T-cell (primary cell): ENCODE measurements at places on chromosomes 6 and 20. TPM values are rescaled to one million over a fixed set of nuclear protein-coding genes. Genes with fewer than 3 reads are reported as not detected.

Gene MUC21
- not detected for total RNA-seq

GRCh38 chr6:124028117-124028516 is 224.5 kb downstream of the NKAIN2 start:
- H3K4me1 ChIP-seq: no peaks in the 10 kb centered on the region
- no peaks in the 10 kb centered on the region for H3K27me3 ChIP-seq
- H3K27ac ChIP-seq: no peak overlapping the region

DNA sequence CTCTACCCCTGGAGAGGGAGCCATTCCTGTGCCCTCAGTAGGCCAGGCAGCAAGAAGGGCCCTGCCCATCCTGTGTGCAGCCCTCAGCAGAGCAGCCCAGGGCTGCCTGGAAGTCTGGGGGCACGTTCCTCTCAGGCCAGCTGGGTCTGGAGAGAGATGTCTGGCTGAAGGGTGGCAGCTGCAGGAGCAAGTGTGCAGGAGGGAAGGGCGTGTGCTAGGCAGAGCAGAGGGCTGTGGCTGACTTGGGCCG is 62.7 kb downstream of the NOL4L start:
- peaks cover 51% of the 10 kb centered on the region for H3K36me3 ChIP-seq
- peak overlapping the region; percentile 48 for H3K27ac ChIP-seq
- peaks cover 48% of the 10 kb centered on the region for H3K4me1 ChIP-seq
- H3K4me3 ChIP-seq: no peak overlapping the region

GRCh38 chr20:60116128-60116909 is 158.1 kb downstream of the CDH26 start:
- H3K36me3 ChIP-seq: no peaks in the 10 kb centered on the region
- no peak for DNase-seq
- no peaks in the 10 kb centered on the region for H3K4me1 ChIP-seq
- H3K4me3 ChIP-seq: no peak overlapping the region
- peaks cover 12% of the 10 kb centered on the region for H3K27me3 ChIP-seq

DNA sequence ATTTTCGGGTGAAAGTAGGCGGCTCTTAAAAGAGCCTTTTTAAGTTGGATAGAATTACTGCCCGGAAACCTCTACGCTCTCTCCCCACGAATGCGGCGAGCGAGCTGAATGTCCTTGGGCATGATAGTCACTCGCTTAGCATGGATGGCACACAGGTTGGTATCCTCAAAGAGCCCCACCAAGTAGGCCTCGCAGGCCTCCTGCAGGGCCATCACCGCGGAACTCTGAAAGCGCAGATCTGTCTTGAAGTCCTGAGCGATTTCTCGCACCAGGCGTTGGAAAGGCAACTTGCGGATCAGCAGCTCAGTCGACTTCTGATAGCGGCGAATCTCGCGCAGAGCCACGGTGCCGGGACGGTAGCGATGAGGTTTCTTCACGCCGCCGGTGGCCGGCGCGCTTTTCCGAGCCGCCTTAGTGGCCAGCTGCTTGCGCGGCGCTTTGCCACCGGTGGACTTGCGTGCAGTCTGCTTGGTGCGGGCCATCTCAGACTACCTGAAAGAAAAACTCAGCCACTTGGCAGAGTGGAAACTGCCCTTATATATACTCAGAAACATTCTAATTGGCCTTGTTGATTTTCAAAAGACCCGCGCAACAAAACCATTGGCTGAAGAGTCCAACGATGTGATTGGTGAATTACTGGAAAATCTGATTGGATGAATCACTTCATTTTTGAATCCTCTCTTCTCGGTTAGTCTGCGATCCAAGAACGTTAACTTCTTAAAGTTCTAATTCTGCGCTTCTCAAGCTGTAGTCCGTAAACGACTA is 93.9 kb upstream of the BTN3A2 start:
- no peaks in the 10 kb centered on the region for H3K27me3 ChIP-seq
- no peaks in the 10 kb centered on the region for H3K36me3 ChIP-seq
- H3K4me1 ChIP-seq: peaks cover 31% of the 10 kb centered on the region

GRCh38 chr6:44277763-44278162 is 7.5 kb downstream of the TMEM151B start:
- H3K27me3 ChIP-seq: peaks cover 77% of the 10 kb centered on the region
- H3K4me1 ChIP-seq: peaks cover 11% of the 10 kb centered on the region
- H3K36me3 ChIP-seq: no peaks in the 10 kb centered on the region
- no peak overlapping the region for H3K4me3 ChIP-seq
- no peak for DNase-seq

GRCh38 chr6:12403201-12403826 is 113.2 kb downstream of the EDN1 start:
- no peaks in the 10 kb centered on the region for H3K4me1 ChIP-seq
- DNase-seq: no peak

Gene CST4
- not detected for total RNA-seq

DNA sequence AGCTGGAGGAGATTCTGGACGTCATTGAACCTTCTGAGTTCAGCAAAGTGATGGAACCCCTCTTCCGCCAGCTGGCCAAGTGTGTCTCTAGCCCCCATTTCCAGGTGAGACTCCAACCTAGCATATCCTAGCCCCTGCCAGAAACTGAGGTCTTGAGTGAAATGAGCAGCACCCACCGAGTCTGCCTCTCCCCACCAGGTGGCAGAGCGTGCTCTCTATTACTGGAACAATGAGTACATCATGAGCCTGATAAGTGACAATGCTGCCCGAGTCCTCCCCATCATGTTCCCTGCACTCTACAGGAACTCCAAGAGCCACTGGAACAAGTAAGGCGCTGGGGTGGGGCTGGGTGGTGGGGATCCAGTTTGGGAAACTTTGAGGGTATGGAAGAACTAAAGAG is 4.6 kb downstream of the MEA1 start:
- no peak overlapping the region for H3K27ac ChIP-seq
- H3K4me3 ChIP-seq: no peak overlapping the region
- no peaks in the 10 kb centered on the region for H3K27me3 ChIP-seq
- H3K4me1 ChIP-seq: peaks cover 18% of the 10 kb centered on the region
- H3K36me3 ChIP-seq: peaks cover 17% of the 10 kb centered on the region

Gene WFDC10B
- not detected for total RNA-seq

Gene MYB
- total RNA-seq: 23.9 TPM

Gene BEND3
- 1.5 TPM for total RNA-seq

- H3K4me3 ChIP-seq: no peak overlapping the region
- DNase-seq: no peak
- H3K4me1 ChIP-seq: no peaks in the 10 kb centered on the region
Observed at GRCh38 chr6:25175196-25175595, 104.0 kb upstream of the CARMIL1 start.

Gene ZBTB46
- total RNA-seq: 0.62 TPM

Gene C20orf202
- total RNA-seq: 0.41 TPM

Gene ATP6V1G2
- total RNA-seq: 3.1 TPM

- no peaks in the 10 kb centered on the region for H3K36me3 ChIP-seq
- peaks cover 6% of the 10 kb centered on the region for H3K4me1 ChIP-seq
- peak; percentile 53 for DNase-seq
- H3K4me3 ChIP-seq: no peak overlapping the region
Observed at GRCh38 chr6:25490018-25490801, 161.8 kb upstream of the SCGN start.

Gene AVP
- not detected for total RNA-seq

- no peak for DNase-seq
- H3K4me1 ChIP-seq: no peaks in the 10 kb centered on the region
- no peaks in the 10 kb centered on the region for H3K27me3 ChIP-seq
- no peaks in the 10 kb centered on the region for H3K36me3 ChIP-seq
- H3K27ac ChIP-seq: no peak overlapping the region
- no peak overlapping the region for H3K4me3 ChIP-seq
Observed at GRCh38 chr6:127447780-127448179, 11.4 kb downstream of the KIAA0408 start.

Gene PROKR2
- total RNA-seq: not detected

GRCh38 chr20:61099806-61100205 is 152.3 kb upstream of the CDH4 start:
- H3K27ac ChIP-seq: no peak overlapping the region
- H3K4me1 ChIP-seq: no peaks in the 10 kb centered on the region
- peaks cover 7% of the 10 kb centered on the region for H3K27me3 ChIP-seq
- DNase-seq: no peak
- no peaks in the 10 kb centered on the region for H3K36me3 ChIP-seq

DNA sequence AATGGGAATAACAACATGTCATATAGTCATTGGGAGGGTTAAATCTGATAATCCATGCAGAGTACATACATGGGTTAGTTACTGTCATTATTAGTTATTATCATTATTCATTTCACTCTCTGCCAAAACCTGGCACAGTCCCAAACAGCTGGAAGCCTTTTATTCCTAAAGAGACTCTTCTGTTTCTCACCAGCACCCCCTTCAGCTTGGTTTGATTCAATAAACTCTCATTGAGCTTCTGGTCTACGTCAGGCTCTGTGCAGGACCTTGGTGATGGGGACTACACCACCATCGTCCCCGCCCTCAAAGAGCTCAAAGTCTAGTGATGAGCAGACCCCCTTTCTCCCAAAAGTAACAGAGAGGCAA is 2.3 kb downstream of the KCNK15 start:
- H3K4me1 ChIP-seq: peaks cover 11% of the 10 kb centered on the region
- DNase-seq: no peak
- H3K4me3 ChIP-seq: no peak overlapping the region
- H3K36me3 ChIP-seq: no peaks in the 10 kb centered on the region

DNA sequence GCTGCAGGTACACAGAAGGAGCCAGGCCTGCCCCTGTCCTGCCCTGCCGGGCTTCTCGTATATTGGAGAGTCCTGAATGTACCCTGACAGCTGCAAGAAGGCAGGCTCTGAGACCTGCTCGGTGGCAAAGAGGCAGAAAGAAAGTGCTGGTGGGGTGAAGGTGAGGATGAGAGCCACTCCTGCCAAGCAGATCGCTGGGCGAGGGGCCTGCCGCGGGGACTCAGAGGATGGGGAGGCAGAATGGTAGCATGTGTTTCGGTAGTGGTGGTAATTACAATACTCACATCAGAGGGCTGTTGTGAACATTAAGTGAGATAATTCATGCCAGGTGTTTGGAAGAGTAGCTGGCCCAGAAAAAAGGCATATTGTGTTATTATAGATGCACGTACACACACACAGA is 56.6 kb upstream of the SLC22A23 start:
- H3K4me3 ChIP-seq: no peak overlapping the region
- DNase-seq: no peak
- peaks cover 37% of the 10 kb centered on the region for H3K27me3 ChIP-seq
- no peak overlapping the region for H3K27ac ChIP-seq

GRCh38 chr6:119326291-119327005 is 23.1 kb downstream of the MAN1A1 start:
- no peak for DNase-seq
- no peaks in the 10 kb centered on the region for H3K36me3 ChIP-seq
- no peaks in the 10 kb centered on the region for H3K27me3 ChIP-seq
- peaks cover 14% of the 10 kb centered on the region for H3K4me1 ChIP-seq

GRCh38 chr20:49276961-49277785 is 684 bp downstream of the ZNFX1 start:
- H3K4me3 ChIP-seq: peak overlapping the region; percentile 71
- peaks cover 64% of the 10 kb centered on the region for H3K4me1 ChIP-seq
- no peaks in the 10 kb centered on the region for H3K27me3 ChIP-seq

- no peak overlapping the region for H3K27ac ChIP-seq
- no peaks in the 10 kb centered on the region for H3K36me3 ChIP-seq
- no peak overlapping the region for H3K4me3 ChIP-seq
- peaks cover 2% of the 10 kb centered on the region for H3K4me1 ChIP-seq
Observed at GRCh38 chr20:4152696-4153235, 137.4 kb upstream of the RNF24 start.

Gene PHF10
- total RNA-seq: 94.1 TPM

DNA sequence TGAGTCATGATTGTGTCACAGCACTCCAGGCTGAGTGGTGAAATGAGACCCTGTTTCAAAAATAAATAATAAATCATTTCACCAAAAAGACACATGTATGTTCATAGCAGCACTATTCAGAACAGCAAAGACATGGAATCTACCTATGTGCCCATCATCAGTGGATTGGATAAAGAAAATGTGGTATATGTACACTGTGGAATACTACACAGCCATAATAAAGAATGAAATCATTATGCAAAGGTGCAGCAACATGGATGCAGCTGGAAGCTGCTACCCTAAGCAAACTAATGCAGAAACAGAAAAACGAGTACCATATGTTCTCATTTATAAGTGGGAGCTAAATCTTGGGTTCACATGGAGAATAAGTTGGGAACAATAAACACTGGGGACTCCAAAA is 33.1 kb downstream of the ZNF451 start:
- no peaks in the 10 kb centered on the region for H3K36me3 ChIP-seq
- H3K27me3 ChIP-seq: no peaks in the 10 kb centered on the region
- H3K4me1 ChIP-seq: no peaks in the 10 kb centered on the region
- DNase-seq: no peak

- H3K4me3 ChIP-seq: no peak overlapping the region
- H3K36me3 ChIP-seq: no peaks in the 10 kb centered on the region
- H3K27me3 ChIP-seq: no peaks in the 10 kb centered on the region
- peaks cover 40% of the 10 kb centered on the region for H3K4me1 ChIP-seq
Observed at GRCh38 chr20:49697071-49697470, 16.6 kb downstream of the B4GALT5 start.

DNA sequence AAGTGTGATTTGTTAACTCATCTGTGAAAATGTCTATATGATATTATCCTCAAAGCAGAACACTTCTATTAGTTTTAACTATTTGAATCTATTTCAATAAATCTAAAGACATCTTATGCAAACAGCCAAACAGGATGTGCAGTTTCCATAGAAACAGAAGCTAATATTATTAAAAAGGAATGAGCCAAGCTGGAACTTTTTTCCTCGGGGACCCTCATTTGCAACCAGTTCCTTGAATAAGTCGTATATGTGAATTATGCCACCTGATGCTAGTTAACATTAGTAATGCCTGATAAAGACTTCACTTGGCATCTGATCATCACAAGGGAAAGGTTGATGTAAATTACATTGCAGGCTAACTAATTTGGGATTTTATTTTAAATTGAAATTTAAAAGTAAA is 216.9 kb upstream of the SMLR1 start:
- no peak overlapping the region for H3K4me3 ChIP-seq
- no peak for DNase-seq
- H3K27ac ChIP-seq: no peak overlapping the region
- no peaks in the 10 kb centered on the region for H3K36me3 ChIP-seq
- no peaks in the 10 kb centered on the region for H3K27me3 ChIP-seq

- peaks cover 23% of the 10 kb centered on the region for H3K4me1 ChIP-seq
- no peaks in the 10 kb centered on the region for H3K27me3 ChIP-seq
- no peaks in the 10 kb centered on the region for H3K36me3 ChIP-seq
- no peak overlapping the region for H3K4me3 ChIP-seq
Observed at GRCh38 chr6:106094964-106095335, 8.8 kb downstream of the PRDM1 start.

Gene ETV7
- total RNA-seq: 0.44 TPM

- peaks cover 7% of the 10 kb centered on the region for H3K4me1 ChIP-seq
- H3K36me3 ChIP-seq: peaks cover 5% of the 10 kb centered on the region
- no peak overlapping the region for H3K27ac ChIP-seq
- no peak for DNase-seq
- no peak overlapping the region for H3K4me3 ChIP-seq
- no peaks in the 10 kb centered on the region for H3K27me3 ChIP-seq
Observed at GRCh38 chr6:343960-344815, 47.4 kb upstream of the IRF4 start.

Gene TXLNB
- 0.70 TPM for total RNA-seq

GRCh38 chr6:53583451-53583850 is 38.5 kb upstream of the GCLC start:
- H3K36me3 ChIP-seq: no peaks in the 10 kb centered on the region
- DNase-seq: no peak
- no peaks in the 10 kb centered on the region for H3K27me3 ChIP-seq
- H3K4me1 ChIP-seq: no peaks in the 10 kb centered on the region
